ENCODE measurements at places on chromosomes 6 and 20.

DNA sequence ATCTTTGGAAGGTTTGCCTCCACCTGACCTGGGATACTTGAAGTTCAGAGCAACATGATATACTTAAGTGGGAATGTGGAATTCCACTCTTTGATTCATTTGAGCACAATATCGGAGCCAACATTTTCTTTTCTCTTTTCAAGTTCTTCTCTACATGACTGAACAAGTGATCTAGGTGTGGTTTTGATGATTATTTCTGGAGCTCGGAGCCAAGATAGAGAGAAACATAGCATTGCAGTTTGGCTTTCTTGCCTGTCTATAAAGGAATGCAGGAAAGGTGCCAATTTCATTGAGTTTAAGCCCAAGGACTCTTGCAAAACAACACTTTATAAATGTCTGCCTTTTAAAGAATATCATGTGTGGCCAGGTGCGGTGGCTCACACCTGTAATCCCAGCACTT, 124.2 kb upstream of the FAM83B start:
- DNase-seq = no peak

GRCh38 chr6:63444768-63445167, 125.0 kb upstream of the LGSN start:
- no peak for DNase-seq

- no peak for DNase-seq
These were observed 181.7 kb downstream of the ZNF217 start for GRCh38 chr20:53411891-53412290.

GRCh38 chr6:10550764-10551163, 29.6 kb downstream of the GCNT2 start:
- DNase-seq = no peak

- no peak for DNase-seq
These were observed 182.6 kb downstream of the ERMARD start for GRCh38 chr6:169933839-169934698.

DNA sequence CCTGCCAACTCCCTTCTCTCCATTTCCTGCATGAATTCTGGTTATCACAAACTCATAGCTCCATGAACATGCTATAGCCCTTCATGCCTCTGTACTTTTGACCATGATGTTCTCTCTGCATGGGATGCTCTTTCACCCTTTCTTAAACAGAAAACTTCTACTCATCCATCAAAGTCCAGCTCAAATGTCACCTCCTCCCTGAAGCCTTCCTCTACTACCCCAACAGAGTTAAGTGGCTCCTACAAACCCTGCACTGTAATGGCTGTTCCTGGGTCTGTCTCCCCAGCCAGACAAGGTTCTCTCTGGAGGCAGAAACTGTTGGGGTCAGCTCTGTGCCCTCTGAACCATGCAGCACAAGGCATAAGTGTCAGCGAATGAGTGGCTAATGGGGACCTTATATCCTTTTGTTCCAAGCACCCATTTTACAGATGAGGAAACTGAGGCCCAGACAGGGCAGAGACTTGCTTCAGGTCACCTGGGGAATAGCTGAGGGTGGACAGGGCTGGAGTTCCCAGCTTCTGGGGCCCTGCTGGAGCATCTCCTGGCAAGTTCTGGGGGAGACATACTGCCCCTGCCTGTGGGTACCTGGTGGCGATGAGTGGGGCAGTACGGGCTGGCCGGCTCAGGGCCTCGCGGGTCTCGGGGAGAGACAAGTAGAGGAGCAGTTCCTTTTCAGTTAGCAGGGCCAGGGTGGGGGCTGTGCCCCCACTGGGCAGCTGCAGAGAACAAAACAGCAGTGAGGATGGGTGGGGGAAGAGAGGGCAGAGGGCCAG, 10.6 kb upstream of the CDK5RAP1 start:
- no peak for DNase-seq

GRCh38 chr6:125107896-125108295, 45.7 kb upstream of the TPD52L1 start:
- DNase-seq = peak; percentile 54

DNA sequence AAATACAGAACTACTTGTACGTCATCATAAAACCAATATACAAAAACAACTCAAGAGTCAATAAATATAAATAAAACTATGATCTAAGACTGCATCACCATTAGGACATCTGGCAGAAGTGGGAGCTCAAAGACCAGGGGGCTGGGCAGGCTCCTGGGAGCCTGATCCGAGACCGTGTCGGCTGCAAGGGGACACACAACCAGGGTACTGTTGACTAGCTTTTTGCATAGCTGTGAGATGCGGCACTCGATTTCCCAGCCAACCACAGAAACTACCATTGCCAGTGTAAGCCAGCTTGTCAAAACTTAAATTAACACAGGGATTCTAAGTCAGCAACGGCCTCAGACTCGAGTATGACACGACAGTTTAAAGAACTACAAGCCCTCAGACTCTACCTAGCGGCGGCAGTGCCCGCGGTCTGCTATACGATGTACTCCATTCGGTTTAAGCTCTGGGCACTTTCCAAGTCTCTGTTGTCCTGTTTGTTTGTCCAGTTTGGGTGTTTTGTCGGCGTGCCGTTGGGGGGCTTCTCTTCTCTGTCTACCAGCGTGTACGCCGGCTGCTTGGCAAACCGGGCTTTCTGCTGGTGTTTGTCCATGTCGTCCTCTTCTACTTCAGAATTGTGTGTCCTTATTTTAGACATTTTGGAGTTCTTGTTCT, 34.6 kb downstream of the JAG1 start:
- no peak for DNase-seq

DNA sequence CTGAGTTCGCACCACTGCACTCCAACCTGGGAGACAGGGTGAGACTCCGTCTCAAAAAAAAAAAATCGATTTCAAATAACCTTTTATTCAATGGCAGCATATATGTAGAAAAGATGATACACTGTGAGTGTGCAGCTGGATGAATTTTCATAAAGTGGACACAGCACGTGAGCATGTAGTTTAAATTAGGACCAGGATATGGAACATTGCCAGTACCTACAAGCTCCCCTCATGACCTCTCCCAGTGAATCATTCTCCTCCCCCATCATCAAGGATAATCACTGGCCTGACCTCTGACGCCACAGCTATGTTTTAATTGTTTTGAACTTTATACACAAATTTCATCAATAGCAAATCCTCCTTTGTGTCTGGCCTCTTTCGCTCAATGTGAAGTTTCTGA, 53.8 kb upstream of the HDAC2 start:
- DNase-seq = peak; percentile 11

DNA sequence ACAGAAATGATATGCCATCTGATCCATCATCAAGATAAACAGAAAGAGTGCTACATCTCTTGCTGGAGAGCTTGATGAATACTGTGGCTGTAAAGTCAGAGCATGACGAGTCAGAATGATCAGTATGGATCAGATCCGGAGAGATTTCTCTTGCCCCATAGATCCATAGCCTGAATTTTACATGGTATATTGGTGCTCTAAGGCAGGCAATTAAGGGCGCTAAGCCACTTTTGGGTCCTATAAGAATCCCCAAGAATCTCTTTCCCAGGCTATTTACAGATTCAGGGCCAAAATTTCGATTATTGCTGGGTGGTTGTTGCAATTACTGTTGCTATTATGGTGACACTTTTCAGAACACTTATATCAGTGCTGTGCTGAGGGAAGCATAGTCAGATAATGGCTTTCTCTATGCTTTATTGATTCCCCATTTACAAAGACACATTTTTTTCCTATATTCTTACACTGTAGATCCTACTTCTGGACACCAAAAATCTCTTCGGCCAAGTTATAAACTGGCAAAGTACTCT, 94.4 kb downstream of the ADGRB3 start:
- DNase-seq = no peak

DNA sequence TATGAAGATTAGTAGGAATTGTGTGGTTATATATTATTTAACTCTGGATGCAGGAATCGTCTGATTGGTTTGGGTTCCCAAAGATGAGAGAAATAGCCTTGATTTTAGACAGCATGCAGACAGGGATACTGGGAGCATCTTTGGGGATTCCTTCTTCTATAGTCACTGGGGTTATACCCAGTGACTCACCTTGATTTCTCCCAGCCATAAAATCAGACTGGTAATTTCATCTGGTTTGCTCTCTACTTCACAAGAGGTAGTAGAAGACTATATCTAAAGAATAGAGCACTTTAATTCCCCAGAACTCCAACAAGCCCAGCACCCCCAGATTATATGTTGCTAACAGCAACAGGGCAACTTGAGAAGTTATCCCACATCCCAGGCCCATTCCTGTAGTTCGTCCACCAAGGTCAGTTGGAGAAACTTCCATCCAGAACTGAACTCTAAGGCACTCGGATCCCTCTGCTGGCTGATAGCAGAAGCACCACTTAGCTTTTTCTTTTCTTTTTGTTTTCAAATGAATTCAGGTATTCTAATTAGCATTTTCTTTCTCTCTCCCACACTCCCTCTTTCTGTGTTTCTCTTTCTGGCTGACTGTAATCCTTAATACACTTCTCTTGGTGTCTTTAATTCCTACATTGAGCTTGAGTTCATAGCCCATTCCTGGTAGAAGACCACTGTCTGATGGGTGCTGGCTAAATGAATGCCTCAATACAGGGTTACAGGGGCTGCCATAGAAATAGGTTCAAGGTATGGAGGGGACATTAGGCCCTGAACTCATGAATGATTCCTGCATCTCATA, 20.4 kb upstream of the EFHC1 start:
- peak; percentile 62 for DNase-seq

- DNase-seq = peak; percentile 93
These were observed 19.7 kb downstream of the FAM217A start for GRCh38 chr6:4059115-4059777.

DNA sequence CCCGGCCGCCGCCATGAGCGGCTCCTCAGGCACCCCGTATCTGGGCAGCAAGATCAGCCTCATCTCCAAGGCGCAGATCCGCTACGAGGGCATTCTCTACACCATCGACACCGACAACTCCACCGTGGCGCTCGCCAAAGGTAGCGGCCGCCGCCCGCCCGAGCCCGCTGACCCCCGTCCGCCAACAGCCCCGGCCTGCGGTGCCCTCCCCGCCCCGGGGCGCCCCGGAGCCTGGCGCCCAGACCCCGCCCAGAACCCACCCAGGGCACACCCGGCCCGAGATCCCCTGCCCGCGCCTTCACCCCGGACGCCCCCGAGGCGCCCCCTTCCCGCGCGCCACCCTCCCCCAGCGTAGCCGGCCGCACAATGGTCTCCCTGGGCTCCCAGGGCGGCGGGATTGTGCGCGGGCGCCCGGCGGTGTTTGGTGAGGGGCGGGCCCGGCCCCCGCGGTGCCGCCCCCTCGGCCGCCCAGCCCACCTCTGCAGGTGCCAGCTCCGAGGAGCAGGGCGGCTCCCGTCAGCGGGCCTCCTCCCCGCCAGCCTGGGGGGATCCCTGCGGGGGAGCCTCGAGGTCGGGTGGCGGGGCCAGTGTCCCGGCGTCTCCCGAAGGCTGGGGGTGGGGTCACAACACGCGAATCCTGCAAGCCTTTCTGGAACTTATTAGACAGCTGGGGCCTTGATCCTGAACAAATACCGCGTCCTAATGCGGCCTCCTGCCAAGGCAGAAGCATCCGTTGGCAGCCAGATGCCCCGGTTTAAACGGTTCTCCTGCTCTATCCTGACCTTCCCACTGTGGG, 577 bp downstream of the LSM14B start:
- DNase-seq = peak; percentile 37

- no peak for DNase-seq
These were observed 336.2 kb downstream of the CDKAL1 start for GRCh38 chr6:20870493-20870892.

DNA sequence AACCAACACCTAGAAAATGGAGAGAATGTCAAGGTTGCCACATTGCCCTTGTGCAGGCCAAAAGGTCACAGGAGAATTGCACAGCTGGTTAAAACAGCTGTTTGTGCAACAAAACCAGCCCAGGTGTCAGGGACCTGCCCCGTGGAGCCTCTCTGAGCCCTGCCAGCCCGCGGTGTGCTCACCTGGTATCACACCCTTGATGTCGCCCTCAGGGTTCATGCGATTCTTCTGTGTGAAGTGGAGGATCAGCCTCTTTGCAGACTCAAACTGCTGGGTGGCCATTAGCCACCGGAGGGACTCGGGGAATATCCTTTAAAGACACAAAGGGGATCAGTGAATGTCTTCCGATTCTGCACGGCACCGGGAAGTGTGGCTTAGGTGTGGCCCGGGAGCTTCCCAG, 39.2 kb downstream of the PSMG4 start:
- no peak for DNase-seq

GRCh38 chr6:41921712-41921998, 356 bp downstream of the BYSL start:
- no peak for DNase-seq

DNA sequence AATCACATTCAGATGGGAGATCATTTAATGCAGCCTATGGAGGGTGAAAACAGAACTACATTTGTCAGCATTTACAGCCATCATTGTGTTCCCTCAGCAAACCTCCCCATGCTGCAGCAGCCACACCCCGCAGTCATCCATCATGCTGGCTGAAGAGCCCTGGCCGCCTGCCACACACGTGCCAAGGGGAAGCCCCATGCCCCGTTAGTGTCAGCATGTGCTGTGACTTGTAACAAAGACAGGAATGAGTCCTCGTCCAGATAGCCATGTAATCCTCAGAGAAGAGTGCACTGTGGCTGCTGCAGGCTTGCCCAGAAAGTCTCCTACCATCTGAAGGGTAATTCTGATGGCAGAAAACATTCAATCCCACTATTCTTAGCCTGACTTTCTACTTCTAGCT, 1097.8 kb downstream of the KIF16B start:
- peak; percentile 25 for DNase-seq

DNA sequence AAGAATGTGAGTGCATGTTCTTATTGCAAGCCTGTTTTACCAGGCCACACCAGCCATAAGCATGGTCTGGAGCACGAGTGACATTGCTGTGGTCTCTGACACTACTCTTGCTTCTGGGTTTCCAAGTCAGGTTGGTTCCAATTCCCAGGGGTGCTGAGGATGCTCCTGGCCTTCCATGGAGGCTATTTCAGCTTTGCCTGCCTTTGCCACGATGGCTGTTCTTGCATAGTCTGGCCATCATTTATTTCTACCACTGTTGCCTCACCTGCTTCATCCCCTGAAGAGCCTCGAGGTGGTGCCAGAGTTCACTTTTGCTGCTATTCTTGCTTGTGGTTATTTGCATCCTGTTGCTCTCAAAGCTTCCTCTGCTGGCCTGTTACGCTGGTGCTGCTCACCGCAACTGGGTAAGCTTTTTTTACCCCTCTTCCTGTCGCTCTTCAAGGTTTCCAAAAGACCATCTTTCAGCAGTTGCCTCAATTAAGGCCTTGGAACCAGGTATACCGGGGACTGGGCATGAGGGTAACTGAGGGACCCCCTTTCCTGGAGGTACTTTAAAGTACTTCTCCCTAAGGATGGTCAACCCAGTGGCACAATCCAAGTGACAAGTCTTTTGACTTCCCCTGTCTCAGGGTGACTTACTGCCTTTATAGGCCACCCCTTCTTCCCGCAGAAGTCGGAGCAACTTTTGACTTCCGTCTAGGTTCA, 64.5 kb downstream of the AKAP7 start:
- peak; percentile 63 for DNase-seq

GRCh38 chr6:2034256-2034655, 211.1 kb downstream of the GMDS start:
- DNase-seq = no peak

- no peak for DNase-seq
These were observed 370.0 kb upstream of the SULF2 start for GRCh38 chr20:48155268-48155667.

- peak; percentile 62 for DNase-seq
These were observed 96.8 kb upstream of the NFATC2 start for GRCh38 chr20:51639206-51639832.

GRCh38 chr20:32972181-32973076, 31.8 kb downstream of the SUN5 start:
- no peak for DNase-seq

- no peak for DNase-seq
These were observed 17.9 kb upstream of the CNKSR3 start for GRCh38 chr6:154528310-154528915.

Measured in fibroblast of skin of right biceps (primary cell).